ENCODE measurements at places on chromosomes 1 and 21. TPM values are rescaled to one million over a fixed set of nuclear protein-coding genes. Genes with fewer than 3 reads are reported as not detected.

The DENND2C gene
- polyA plus RNA-seq: 1.9 TPM

The MPL gene
- 0.03 TPM for polyA plus RNA-seq

The AMY2A gene
- polyA plus RNA-seq: not detected

The RAVER2 gene
- polyA plus RNA-seq: 0.50 TPM

The CNR2 gene
- polyA plus RNA-seq: 0.10 TPM

The ACTA1 gene
- not detected for polyA plus RNA-seq

- H3K27ac ChIP-seq: no peak overlapping the region
- H3K4me3 ChIP-seq: no peak overlapping the region
- no peaks in the 10 kb centered on the region for H3K27me3 ChIP-seq
- peaks cover 3% of the 10 kb centered on the region for H3K4me1 ChIP-seq
- no peak for DNase-seq
These were observed 91.9 kb upstream of the IRF2BP2 start for GRCh38 chr1:234701737-234702341.

DNA sequence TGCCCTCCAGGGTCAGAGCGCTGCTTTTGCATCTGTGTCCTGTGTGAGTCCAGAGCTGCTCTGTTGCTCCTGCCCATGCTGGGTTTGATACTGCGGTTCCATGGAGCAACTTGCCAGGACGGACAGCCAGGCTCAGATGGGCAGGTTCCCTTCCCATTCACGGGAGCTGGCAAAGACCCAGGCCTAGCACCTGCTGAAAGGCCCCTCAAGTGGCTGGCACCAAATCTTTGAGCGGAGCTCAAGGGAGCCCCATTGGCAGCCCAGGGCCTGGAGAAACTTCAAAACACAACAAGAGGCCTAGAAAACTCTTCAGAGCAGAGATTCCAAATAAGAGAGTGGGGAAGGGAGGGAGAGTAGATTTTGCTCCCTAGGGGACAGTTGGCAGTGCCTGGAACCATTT, 97.2 kb downstream of the ACTL8 start:
- H3K27ac ChIP-seq: no peak overlapping the region
- H3K4me3 ChIP-seq: no peak overlapping the region
- no peak for DNase-seq
- no peaks in the 10 kb centered on the region for H3K4me1 ChIP-seq

GRCh38 chr1:60971330-60971729, 111.0 kb upstream of the NFIA start:
- no peaks in the 10 kb centered on the region for H3K4me1 ChIP-seq
- no peak overlapping the region for H3K4me3 ChIP-seq
- H3K36me3 ChIP-seq: no peaks in the 10 kb centered on the region
- no peak overlapping the region for H3K27ac ChIP-seq
- H3K27me3 ChIP-seq: no peaks in the 10 kb centered on the region

DNA sequence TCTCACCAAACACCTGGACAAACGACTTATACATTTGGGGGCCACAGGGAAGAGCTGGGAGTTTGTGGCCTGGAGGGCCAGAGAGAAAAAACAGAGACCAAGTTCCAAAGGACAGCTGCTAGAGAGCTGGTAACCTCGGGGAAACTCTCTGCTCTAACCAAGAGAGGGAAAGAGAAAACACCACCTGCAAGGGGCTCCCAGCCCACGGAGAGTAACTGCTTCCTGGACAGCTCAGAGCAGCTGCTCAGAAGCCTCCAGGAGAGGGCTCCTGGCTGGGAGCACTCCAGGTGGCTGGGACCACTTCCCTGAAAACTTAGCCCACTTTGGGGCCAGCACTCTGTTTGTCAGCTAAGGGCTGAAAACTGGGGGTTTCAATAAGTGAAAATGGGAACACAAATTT, 154.8 kb upstream of the GRIK3 start:
- no peak for DNase-seq
- no peak overlapping the region for H3K4me3 ChIP-seq
- peaks cover 7% of the 10 kb centered on the region for H3K27me3 ChIP-seq
- no peaks in the 10 kb centered on the region for H3K4me1 ChIP-seq
- no peak overlapping the region for H3K27ac ChIP-seq

DNA sequence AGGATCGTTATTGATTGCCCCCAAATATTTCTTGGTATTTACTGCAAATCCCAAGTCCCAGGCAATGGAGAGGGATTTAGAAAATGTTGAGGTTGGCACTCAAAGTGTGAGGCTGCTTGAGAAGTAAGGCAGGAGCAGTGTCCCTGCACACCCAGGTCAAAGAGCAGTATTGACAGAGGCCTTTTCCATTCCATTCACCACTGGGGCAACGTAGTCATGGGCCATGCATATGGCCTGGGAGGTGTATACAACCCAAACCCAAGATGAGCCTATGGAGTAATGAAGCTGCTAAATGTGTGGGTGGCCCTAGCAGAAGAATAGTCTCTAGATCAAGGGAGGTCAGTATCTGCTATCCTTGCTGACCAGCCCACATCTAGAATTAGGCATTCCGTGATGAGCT, 245.6 kb downstream of the FOXD2 start:
- H3K4me1 ChIP-seq: no peaks in the 10 kb centered on the region
- H3K27me3 ChIP-seq: no peaks in the 10 kb centered on the region
- DNase-seq: peak; percentile 2
- no peak overlapping the region for H3K4me3 ChIP-seq

- no peak overlapping the region for H3K4me3 ChIP-seq
- no peaks in the 10 kb centered on the region for H3K4me1 ChIP-seq
- no peak overlapping the region for H3K27ac ChIP-seq
- DNase-seq: no peak
These were observed 13.0 kb downstream of the BATF3 start for GRCh38 chr1:212686591-212686990.

GRCh38 chr1:24513706-24514105, 11.1 kb downstream of the RCAN3 start:
- no peaks in the 10 kb centered on the region for H3K4me1 ChIP-seq
- DNase-seq: no peak
- no peaks in the 10 kb centered on the region for H3K27me3 ChIP-seq
- H3K4me3 ChIP-seq: no peak overlapping the region
- no peak overlapping the region for H3K27ac ChIP-seq

GRCh38 chr21:34524646-34525601, 12.9 kb upstream of the KCNE1 start:
- peak overlapping the region; percentile 70 for H3K4me3 ChIP-seq
- no peak for DNase-seq
- H3K4me1 ChIP-seq: peaks cover 62% of the 10 kb centered on the region
- H3K27ac ChIP-seq: peak overlapping the region; percentile 96
- H3K36me3 ChIP-seq: no peaks in the 10 kb centered on the region
- no peaks in the 10 kb centered on the region for H3K27me3 ChIP-seq

DNA sequence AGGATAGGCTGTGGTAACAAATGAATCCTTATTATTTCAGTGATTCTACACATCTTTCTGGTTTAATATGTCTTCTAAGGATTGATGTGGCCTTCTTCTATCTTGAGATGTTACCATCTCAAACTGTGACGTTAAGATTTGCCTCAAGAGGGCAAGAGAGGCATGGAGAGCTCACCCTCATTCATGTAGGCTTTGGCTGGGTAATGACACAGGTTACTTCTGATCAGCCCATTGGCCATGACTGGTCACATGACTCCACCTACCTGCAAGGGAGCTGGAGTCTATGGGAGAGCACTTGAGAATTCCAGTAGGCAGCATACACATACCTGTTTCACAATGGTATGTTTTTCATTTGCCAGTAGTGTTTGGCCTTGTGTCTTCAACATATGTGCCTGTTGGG, 30.0 kb downstream of the CACHD1 start:
- peaks cover 4% of the 10 kb centered on the region for H3K4me1 ChIP-seq
- no peak overlapping the region for H3K27ac ChIP-seq
- H3K27me3 ChIP-seq: no peaks in the 10 kb centered on the region
- H3K4me3 ChIP-seq: no peak overlapping the region
- no peaks in the 10 kb centered on the region for H3K36me3 ChIP-seq

DNA sequence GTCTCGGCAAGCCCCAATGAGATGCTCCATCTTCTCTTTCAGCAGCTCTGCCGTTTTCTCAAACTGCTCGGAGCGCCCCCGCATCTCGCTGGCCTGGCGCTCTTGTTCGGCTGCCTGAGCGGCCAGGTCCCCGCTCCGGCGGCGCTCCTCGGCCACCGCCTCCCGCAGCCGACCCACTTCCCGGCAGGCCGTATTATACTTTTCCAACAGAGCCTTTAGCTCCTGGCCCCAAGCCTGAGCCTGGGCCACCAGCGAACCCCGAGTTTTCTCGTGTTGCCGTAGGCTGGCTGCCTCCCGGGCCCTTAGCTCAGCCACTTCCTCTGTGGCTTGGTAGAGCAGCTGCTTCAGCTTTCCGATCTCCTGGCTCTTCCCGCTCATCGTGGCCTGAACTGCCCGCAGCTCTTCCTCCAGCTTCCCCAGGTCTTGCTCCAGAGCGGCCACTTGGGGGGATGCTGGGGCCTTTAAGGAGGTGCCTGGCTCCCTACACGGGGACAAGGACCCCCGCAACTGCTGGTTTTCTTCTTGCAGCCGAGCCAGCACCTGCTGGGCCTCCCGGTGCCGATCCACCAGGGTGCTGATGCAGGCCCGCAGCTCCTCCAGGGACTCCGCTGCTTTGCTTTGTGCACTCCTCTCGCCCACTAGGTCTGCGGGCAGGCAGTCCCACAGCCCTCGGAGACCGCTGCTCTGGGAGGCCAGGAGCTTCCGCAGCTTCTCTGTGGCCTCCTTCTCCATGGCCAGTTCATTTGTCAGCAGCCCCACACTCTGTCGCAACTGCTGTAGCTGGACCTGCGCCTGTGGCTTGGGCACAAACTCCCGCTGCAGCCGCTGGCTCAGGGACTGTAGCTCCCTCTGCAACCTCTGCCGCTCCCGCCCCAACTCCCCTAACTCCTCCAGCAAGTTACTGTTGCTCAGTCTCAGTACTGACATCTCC, 13.4 kb upstream of the PIAS3 start:
- H3K4me3 ChIP-seq: peak overlapping the region; percentile 65
- H3K4me1 ChIP-seq: peaks cover 6% of the 10 kb centered on the region

GRCh38 chr1:26500488-26501175, 28.4 kb downstream of the HMGN2 start:
- peak; percentile 97 for DNase-seq
- peaks cover 2% of the 10 kb centered on the region for H3K4me1 ChIP-seq
- no peaks in the 10 kb centered on the region for H3K27me3 ChIP-seq
- no peaks in the 10 kb centered on the region for H3K36me3 ChIP-seq

DNA sequence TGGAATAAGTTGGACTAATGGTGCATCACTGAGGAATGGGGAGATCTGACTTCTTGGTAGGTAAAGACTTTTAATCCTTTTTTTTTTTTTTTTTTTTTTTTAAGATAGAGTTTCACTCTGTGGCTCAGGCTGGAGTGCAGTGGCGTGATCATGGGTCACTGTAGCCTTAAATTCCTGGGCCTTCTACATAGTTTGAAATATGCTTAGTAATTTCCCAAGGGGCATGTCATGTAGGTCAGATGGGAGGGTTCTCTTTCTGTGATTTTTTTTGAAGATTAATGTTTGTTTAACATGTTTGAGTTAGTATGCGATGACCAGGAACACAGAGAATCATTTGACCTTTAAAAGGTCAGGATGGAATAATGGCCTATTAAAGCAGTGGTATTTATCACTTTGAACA, 129.1 kb downstream of the S1PR1 start:
- H3K4me1 ChIP-seq: no peaks in the 10 kb centered on the region
- no peak for DNase-seq
- H3K4me3 ChIP-seq: no peak overlapping the region
- H3K27ac ChIP-seq: no peak overlapping the region
- no peaks in the 10 kb centered on the region for H3K36me3 ChIP-seq

DNA sequence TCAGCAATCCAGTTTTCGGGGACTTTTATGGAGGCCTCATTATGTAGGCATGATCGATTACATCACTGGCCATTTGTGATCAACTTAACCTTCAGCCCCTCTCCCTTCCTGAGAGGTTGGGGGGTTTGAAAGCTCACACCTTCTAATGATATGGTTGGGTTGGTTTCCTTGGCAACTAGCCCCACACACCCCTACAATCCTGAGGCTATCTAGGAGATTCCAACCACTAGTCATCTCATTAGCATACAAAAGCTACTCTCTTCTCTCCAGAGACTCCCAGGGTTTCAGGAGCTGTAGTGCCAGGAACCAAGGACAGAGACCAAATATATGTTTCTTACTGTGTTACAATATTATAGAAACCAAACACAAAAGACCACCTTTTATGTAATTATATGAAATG, 35.2 kb upstream of the ZNF326 start:
- H3K4me3 ChIP-seq: no peak overlapping the region
- no peaks in the 10 kb centered on the region for H3K4me1 ChIP-seq
- no peak overlapping the region for H3K27ac ChIP-seq
- no peaks in the 10 kb centered on the region for H3K27me3 ChIP-seq
- H3K36me3 ChIP-seq: no peaks in the 10 kb centered on the region

GRCh38 chr1:21818656-21819055, 6.6 kb downstream of the LDLRAD2 start:
- H3K4me1 ChIP-seq: no peaks in the 10 kb centered on the region
- peak; percentile 76 for DNase-seq
- no peak overlapping the region for H3K4me3 ChIP-seq
- no peaks in the 10 kb centered on the region for H3K36me3 ChIP-seq
- no peak overlapping the region for H3K27ac ChIP-seq
- H3K27me3 ChIP-seq: no peaks in the 10 kb centered on the region

DNA sequence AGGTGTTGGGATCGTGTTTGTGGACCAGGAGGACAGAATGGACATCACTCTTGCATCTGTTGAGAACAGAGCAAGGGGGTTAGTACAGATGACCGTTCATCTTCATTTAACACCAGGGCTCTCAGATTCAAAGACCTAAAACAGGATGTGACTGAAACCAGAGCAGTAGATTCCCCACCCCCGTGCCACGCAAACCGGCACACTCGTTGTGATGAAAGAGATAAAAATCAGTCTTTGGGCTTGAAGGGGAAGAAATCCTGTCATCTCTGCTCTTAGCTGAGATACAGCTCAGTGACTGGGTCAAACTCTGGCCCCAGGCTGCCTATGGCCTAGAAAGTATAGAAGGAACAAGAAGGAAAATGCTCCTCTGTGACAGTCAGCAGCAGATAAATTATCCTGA, 146.2 kb upstream of the KRTAP19-8 start:
- DNase-seq: no peak
- H3K4me3 ChIP-seq: no peak overlapping the region
- no peak overlapping the region for H3K27ac ChIP-seq
- H3K27me3 ChIP-seq: no peaks in the 10 kb centered on the region
- no peaks in the 10 kb centered on the region for H3K4me1 ChIP-seq

DNA sequence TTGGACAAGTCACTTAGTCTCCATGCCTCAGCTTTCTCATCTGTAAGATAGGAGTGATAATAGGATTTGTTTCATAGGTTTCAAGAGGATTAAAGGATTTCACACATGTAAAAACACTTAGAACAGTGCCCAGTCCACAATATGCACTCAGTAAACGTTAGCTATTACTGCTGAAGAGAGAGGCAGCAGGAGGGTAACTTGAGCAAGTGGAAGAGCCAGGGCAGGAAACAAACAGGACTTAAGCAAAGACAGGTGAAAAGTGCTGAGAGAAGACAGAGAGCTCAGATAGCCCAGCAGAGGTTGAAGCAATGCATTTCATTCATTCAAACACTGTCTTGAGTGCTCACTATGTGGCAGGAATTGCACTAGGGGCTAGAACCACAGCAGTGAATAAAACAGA, 21.1 kb upstream of the H3-3A start:
- no peak overlapping the region for H3K27ac ChIP-seq
- no peaks in the 10 kb centered on the region for H3K36me3 ChIP-seq
- no peaks in the 10 kb centered on the region for H3K27me3 ChIP-seq
- no peak for DNase-seq

Data from liver (tissue), 10 donors.